ENCODE measurements at places on chromosomes 4 and X.

- no peak for DNase-seq
Measured at GRCh38 chr4:142923619-142924018, 77.5 kb upstream of the INPP4B start.

- DNase-seq, result no peak
Measured at GRCh38 chr4:88223516-88223915, 60.8 kb downstream of the PPM1K start.

DNA sequence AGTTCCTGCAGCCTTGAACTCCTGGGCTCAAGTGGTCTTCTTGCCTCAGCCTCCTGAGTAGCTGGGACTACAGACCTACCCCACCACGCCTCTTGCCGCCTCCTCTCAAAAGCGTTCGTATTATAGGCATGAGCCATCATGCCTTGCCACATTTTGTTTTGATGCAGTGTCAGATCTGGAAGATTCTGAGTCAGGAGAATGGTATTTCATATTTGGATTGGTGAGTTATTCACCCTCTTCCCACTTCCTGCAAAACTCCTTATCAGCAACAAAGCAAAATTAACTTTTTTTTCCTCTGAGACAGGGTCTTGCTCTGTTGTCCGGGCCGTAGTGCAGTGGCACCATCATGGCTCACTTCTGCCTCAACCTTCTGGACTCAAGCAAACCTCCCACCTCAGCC, 29.6 kb downstream of the REST start:
- DNase-seq, result peak; percentile 3

GRCh38 chr4:156568041-156568440, 403.6 kb downstream of the PDGFC start:
- DNase-seq, result no peak

All from Caki2 (cell line).